Stimulated activated CD4-positive, alpha-beta T cell treated with anti-CD3 and anti-CD28 coated beads, Interleukin-4, amount 100 ng/mL, for 48 hours (primary cell): ENCODE measurements at places on chromosomes 6 and 20.

DNA sequence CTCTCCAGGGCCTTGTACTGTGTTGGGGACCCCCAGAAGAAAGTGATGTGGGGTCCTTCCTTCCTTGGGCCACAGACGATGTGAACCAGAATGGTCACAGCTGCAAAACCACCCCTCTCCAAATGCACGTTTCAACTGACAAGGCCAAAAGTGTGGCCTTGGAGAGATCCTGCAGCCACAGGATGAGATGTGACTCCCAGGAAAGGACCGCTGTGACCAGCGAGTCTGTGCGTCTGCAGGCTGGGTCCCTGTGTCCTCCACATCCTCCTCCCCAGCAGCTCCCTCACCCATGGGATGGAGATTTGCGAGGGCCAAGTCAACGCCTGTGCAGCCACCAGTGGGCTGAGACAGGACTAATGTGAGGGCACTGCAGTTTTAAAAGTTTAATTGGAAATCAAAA, 247.0 kb downstream of the ERMARD start:
- no peak for DNase-seq

DNA sequence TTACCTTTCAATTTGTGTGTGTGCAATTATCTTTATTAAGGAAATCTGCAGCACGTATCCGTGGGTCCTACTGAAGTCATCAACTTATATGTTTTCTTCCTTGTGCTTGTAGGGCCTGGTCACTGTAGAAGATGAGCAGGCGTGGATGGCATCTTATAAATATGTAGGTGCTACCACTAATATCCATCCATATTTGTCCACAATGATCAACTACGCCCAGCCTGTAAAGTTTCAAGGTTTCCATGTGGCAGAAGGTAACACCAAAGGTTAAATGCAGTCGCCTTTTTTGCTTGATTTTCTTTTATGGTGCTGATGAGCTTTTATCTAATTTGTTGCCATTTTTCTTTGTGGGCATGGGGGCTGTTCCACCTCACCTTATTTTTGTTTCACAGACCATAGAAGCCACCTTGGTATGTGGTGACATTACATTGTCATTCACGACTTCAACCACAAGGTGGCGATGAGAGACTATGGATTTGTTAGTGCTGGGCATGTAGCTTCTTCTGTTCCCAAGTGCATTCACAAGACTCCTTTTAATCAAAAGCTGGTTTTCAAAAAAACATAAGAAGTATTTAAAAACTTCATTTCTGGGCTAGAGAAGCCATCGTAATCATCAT, 106.5 kb upstream of the LAMP5 start:
- peak; percentile 43 for DNase-seq

DNA sequence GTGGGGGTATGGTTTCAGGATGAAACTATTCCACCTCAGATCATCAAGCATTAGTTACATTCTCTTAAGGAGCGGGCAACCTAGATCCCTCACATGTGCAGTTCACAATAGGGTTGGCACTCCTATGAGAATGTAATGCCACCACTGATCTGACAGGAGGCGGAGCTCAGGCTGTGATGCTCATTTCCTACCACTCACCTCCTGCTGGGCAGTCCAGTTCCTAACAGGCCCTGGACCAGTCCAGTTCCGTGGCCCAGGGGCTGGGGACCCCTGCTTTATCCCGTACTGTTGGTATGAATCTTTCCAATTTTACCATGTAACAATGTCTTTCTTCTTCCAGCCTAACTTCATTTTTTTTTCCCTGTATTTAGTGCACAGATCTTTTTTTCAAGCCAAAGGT, 94.9 kb downstream of the OGFRL1 start:
- no peak for DNase-seq

DNA sequence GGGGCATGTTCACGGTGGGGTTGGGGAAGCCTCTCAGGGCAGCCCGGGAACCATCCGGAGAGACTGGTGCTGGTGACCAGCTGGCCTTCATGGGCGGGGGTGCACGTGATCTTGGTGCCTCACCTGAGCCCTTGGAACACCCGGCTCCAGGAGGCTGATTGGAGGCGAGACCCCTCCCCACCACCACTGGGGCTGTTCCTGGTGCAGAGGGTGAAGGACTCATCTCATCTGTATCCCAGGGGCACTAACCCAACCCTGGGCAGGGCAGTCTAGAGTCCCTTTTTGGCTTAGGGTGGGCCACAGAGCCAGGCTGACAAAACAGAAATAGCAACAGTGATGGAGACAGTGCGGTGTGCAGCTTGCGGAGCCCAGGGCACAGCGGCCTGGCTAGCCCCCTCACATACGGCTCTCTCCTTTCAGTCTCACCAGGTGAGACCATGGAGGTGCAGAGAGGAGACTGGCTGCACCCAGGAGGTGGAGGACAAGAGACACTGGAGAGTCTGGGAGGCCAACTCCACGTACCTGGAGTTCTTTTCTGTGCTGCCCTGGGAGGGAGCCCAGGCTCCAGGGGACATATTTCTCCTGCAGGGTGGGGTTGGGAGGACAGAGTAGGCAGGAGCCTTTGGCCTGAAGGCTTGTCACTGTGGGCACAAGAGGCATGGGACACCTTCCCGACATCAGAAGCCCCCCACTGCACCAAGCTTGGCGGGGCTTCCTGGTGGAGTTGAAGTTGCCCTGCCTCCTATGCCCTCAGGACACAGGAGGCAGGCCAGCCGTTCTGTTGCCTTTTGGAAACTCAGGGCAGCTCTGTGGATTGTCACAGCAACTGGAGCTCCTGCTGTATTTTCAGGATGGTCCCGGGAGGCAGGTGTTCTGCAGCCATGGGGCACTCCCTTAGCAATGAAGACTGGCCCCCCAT, 106.0 kb downstream of the SYCP2 start:
- no peak for DNase-seq

GRCh38 chr20:59954718-59955117, 3.5 kb upstream of the CDH26 start:
- DNase-seq: no peak

DNA sequence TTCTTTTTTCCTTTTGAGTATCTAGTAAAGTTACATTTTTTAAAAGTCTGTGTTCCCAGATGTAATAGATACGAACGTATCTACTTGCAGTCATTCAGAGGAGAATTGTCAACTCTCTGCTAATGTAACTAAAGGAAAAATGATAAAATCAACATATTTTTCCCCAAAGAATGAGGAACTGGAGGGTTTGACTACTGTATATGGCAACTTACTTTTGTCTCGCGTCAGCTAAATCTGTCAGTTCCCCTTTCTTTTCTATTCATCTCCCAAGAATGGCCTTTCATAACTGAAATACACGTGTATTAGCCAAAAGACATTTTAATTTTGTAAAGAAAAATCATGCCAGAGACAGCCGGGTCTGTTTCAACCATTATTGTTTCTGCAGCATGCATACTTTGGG, 5.4 kb downstream of the EYA2 start:
- DNase-seq: no peak

GRCh38 chr6:48541649-48542048, 430.7 kb upstream of the PTCHD4 start:
- no peak for DNase-seq

DNA sequence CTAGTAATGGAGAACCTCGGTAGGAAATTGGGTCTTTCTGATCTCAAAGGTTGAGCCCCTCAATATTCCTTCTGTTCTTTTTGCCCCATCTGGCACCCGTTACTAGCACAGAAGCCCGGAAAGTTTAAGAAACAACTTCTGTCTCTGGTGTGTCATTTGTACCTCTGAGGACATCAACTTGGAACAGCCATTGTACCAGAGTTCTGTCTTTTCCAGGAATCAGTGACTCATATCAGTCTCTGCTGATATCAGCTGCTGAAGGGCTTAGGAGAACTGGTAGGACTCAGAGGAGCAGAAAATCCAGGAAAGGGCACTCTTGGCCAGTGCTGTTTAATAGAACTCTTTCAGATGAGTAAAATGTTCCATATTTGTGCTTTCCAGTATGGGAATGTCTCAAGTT, 78.3 kb upstream of the CHD6 start:
- no peak for DNase-seq

DNA sequence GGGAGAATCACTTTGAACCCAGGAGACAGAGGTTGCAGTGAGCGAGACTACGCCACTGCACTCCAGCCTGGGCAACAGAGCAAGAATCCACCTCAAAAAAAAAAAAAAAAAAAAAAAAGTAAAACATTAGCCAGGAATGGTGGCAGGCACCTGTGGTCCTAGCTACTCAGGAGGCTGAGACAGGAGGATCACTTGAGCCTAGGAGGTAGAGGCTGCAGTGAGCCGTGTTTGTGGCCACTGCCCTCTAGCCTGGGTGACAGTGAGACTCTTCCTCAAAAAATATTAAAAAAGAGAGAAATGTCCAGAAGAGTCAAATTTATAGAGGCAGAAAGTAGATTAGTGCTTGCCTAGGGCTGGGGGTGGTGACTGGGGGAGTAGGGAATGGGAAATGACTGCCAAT, 6.8 kb upstream of the PIGU start:
- DNase-seq: no peak

- DNase-seq: no peak
Observed at GRCh38 chr20:54218470-54218869, 10.6 kb downstream of the PFDN4 start.

DNA sequence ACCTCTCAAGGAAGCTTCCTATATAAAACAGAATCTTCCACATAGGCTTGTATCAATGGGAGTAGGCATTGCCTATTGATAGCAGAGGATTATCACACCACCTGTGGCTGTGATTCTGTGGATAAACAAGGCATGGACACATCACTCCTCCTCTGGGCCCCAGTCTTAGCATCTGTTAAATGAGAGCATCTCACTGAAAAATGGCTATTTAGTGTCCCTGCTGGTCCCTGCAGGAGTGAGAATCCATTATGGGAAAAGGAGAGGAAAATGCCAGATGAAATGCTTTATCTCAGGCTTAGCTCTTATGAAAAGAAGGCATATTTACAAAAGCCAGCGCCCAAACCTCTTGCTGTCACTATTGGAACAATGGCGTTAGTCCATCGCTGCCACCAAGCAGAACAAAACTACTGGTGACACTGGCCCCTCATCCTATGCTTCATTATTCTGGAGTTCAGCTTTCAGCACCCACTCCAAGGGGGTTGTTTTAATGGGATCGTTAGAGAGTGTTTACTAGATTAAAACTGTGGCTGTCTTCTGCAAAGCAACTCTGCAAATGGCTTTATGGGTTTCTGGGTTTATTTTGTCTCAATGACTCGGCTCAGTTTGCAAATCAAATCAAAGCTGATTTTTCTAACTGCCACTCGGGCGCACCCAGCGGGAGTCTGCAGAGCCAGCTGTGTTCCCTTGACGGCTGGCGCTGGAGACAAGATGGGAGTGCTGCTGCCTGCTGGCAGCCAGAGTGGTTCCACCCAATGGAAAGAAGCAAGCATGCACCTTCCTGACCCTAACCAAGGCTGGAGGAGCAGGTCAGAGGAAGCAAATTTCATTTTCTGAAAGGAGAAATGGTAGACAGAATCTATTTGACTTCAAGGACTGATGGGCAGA, 658.8 kb upstream of the CHD6 start:
- no peak for DNase-seq

GRCh38 chr6:150352321-150353296, 16.2 kb upstream of the IYD start:
- DNase-seq: no peak

DNA sequence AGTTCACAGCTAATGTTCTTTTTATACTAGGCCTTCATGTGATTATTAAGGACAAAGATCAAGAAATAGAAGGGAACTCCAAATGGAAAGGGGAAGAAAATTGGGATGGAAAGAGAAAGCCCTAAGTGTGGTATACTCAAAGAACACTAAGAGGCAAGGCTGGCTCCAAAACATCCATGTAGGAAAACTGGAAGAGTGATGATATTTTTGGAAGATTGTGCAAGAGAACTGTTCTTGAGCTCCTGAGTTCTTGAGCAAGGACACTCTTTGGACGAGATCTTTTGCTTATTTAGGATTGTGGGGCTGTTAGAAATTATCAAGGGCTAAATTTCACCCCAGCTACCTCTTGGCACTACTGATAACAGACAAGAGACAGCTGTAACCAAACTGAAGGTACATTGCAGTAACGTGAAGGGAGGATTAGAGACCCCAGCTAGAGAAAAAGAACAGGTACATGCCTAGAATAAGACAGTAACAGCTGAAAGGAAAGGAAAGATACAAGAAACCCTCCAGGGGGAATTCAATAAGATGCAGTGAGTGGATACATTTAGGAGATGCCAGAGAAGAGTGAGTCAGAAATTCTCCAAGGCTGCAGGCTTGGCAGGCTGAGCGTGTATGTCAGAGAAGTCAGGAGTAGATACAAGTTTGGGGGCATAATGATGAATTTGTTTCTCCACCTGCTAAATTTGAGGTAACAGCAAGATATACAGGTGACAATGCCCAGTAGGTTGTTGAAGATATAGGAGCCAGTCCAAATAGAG, 69.7 kb downstream of the CBLN4 start:
- no peak for DNase-seq

DNA sequence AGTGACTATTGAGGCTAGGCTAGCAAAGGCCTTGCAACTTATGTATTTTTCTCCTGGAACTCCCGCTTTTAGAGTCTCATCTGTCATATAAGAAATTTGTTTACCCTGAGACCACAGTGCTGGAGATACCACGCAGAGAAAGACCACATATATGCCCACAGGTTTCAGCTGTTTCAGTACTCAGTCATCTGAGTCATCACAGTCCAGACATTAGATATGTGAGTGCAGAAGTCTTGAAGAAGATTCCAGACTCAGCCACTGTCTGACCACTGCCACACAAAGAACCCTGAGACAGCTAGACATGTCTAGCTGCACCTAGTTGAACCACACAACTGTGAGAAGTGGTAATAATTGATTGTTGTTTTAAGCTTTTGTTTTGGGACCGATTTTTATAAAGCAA, 648.3 kb downstream of the EPM2A start:
- DNase-seq: no peak

- DNase-seq: no peak
Observed at GRCh38 chr20:17679941-17680835, 1.9 kb downstream of the RRBP1 start.

DNA sequence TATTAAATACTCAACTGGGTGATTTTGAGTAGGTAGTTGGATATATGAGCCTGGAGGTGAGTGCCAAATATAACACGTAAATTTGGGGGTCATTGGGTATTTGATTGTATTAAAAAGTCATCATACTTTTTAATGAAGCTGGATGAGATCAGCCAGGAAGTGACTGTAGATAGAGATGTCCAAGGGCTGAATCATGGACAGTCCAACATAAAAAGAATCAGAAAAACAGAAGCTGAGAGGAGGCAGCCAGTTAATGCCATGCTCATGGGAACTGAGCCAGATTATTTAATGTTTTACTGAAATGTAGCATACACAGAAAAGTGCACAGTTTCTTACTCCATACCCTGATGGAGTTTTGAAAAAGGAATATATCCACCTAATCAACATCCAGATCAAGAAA, 435.5 kb upstream of the PLCB4 start:
- DNase-seq: no peak

DNA sequence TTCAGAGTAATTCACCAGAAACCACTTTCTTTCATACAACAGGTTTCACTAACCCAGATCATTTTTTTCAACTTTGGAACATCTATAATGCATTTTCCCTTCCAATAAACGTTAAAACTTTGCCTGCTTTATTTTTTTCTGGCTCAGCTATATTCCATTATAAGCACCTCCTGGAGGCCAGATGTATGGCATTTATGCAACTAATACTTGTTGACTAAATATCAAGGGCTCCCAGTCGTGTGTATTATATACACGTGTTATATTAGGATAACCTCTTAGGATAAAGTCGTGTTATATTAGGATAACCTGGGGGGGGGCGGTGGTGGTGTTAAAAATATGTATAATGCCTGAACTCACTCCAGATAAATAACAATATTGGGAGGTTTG, 6.7 kb downstream of the OPN5 start:
- no peak for DNase-seq

- no peak for DNase-seq
Observed at GRCh38 chr6:2434116-2434515, 188.7 kb upstream of the GMDS start.

GRCh38 chr20:50385733-50386640, 124.2 kb upstream of the PTPN1 start:
- DNase-seq: peak; percentile 13

- no peak for DNase-seq
Observed at GRCh38 chr20:45937765-45938164, 3.3 kb downstream of the PCIF1 start.
